ENCODE measurements at places on chromosomes 1 and 21.

GRCh38 chr1:193033610-193034009, 25.6 kb downstream of the UCHL5 start:
- no peak for DNase-seq

DNA sequence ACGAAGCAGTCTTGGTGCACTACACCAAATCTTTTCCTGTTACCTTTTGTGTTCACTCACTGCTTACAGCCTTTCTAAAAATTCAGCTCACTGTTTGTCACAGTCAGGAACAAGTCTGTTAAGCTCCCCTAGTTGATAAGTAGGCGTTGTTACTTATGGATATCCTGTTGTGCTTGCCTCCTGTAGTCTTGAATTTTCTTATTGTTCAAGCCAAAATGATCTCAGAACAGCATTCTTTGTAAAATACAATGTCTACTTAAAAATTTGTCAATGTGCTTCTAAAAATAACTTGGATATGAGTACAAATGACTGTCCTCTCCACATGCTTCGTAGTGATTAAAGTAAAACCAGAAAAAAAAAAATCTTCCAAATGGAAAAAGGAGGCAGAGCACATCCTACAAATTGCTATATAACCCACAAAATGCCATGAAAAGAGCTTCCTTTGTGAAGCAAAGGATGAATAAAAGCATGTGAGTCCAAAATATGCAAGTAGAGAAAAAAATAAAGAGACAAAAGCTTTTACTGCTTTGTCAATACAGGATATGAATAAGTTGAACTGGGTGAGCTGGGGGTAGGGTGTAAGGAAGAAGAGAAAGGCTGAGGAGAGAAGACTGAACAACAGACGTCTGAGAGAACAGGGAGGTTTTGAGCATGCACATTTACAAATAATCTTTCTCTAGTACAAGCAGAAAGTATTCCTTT, 228.9 kb upstream of the ADGRL4 start:
- no peak for DNase-seq

- DNase-seq: no peak
Observed at GRCh38 chr1:46148318-46148717, 15.9 kb upstream of the PIK3R3 start.

DNA sequence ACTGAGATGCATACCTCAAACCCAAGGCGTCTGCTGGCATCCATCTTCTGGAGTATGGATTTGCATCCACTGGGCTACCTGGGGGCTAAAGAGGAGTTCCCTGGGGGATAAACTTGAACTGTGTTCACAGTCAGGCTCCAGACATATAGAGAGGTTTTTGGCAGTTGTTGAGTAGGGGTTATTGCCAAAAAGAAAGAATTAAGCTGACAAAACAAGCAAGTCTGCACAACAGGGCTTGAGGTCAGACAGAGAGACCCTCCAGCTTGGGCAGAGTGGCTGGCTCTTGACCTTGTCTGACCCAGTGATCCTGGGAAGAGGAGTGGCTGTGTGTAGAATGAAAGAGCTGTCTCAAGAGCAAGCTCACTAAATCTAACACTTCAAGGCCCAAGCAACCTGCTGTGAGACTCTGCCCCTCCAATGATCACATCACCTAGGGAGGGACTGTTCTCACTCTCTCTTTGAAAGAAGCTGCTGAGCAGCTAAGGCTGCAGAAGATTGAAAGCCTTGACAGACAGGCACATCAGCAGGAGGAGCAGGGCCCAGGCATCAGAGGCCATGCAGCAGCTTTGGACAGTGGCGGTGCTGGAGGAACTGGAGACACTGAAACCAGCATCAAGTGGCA, 61.5 kb downstream of the SYT2 start:
- DNase-seq: no peak

DNA sequence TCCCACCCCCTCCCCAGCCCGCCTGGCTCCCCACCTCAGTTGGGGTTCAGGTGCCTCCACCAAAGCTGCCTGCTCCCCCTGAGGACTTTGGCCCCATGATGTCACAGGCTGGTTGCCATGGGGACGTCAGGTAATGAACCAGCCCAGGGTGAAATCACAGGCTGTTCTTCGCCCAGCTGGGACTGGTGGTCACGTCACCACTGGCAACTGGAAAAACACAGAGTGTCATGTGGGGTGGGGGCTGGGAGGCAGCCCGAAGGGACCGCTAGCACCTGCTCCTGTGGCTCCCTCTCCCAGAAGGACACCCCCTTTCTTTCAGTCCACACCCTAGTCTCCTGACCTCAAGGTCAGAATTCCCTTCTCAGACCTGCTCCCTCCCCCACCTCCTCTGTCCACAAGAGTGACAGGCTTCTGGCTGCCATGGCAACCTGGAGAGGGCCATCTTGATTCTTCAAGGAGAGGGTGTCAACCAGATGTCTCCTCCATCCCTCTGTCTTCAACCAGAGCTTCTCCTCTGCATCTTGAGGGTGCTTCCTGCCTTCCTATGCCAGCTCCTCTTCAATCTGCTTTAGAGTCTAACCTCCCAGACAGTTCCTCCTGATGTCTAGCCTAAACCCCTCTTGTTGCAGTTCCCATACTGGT, 6.2 kb downstream of the FAM131C start:
- peak; percentile 8 for DNase-seq

- no peak for DNase-seq
Observed at GRCh38 chr1:212838145-212838544, 9.3 kb downstream of the SPATA45 start.

- DNase-seq: no peak
Observed at GRCh38 chr1:206032380-206033140, 8.9 kb upstream of the CTSE start.

DNA sequence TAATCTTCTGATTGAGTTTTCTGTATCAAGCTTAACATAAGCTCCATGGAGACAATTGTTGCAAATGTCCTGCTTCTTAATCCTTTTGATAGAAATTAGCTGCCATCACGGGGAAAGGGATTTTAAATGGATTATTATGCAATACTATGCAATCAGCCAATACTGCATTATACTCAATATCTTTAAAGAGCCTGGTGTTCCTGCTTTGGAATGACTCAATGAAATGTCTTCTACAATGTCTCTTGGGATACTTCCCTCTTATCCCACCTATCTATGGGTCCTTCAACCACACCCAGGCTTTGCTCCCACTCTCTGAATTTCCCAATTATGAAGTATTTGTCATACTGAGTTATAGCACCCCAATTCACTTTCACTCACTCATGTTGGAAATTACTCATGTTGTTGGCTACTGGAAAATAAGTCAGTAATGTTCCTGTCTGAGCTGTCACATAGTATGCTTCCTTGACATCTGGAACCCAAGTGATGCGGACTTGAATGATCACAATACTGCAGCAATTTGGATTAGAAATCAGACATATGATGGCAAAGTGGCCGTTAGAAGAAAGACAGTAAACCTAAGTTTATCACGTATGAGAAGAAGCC, 85.0 kb downstream of the TPR start:
- no peak for DNase-seq

GRCh38 chr21:37855647-37856625, 60.3 kb downstream of the KCNJ6 start:
- no peak for DNase-seq

GRCh38 chr21:40699366-40699765, 147.6 kb downstream of the DSCAM start:
- DNase-seq: no peak

DNA sequence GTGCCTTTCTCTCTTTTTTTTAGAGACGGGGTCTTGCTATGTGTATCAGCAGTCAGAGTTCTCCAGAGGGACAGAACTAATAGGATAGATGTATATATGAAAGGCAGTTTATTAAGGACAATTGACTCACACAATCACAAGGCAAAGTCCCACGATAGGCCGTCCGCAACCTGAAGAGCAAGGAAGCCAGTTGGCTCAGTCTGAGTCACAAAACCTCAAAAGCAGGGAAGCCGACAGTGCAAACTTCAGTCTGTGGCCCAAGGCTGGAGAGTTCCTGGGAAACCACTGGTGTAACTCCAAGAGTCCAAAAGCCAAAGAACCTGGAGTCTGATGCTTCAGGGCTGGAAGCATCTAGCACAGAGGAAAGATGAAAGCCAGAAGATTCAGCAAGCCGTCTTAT, 16.3 kb upstream of the H3-3A start:
- DNase-seq: no peak

DNA sequence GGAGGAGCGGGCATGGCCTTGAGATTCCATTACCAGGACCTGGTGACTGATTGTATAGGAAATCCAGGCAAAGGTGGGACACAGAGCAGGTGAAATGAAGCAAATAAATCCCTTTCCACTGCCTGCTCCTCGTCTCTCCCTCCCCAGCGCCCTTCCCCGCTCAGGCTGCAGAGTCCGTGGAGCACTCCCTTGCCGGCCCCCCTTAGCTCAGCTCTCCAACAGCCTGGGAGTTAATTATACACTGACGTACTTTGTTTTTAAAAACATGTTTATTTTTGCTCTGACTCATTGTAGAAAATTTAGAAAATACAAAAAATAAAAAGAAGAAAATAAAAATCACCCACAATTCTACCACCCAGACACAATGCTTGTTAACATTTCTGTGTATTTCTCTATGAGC, 61.7 kb downstream of the LGR6 start:
- no peak for DNase-seq

DNA sequence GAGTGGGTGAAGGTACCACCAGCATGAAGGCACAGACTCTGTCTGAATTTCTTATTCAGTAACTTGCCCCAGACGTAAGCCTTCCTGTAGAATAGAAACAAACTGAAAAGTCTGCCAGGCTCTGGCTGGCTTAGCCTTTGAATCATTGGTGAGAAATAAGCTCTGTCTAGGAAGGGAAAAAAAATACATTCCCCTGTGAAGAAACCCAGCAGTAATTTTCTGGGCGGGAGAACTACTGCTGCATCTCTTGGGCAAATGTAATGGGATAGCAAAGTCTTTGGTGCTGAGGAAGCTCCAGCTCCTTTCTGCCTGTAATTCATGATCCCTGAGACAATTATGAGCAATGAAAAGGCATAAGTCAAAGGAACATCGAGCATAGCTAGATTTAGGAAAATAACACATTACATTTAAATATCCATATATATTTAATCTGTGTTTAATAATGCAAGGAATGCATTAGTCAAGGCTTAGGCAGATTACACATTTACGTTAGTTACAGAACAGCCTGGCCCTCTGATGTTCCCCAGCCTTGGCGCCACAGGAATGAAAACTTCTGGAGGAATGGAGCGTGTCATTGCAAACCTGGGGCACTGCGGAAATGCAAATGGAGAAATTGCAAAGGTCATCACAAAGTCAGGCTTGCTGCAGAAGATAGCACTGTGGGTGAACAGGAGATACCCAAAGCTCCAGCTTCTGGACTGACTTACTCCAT, 216.3 kb upstream of the CAMK1G start:
- DNase-seq: no peak

GRCh38 chr1:44422161-44422560, 17.1 kb downstream of the RNF220 start:
- DNase-seq: no peak

GRCh38 chr1:51519865-51520699, 1.0 kb upstream of the EPS15 start:
- DNase-seq: no peak

GRCh38 chr1:24317081-24317480, 2.1 kb upstream of the GRHL3 start:
- no peak for DNase-seq

DNA sequence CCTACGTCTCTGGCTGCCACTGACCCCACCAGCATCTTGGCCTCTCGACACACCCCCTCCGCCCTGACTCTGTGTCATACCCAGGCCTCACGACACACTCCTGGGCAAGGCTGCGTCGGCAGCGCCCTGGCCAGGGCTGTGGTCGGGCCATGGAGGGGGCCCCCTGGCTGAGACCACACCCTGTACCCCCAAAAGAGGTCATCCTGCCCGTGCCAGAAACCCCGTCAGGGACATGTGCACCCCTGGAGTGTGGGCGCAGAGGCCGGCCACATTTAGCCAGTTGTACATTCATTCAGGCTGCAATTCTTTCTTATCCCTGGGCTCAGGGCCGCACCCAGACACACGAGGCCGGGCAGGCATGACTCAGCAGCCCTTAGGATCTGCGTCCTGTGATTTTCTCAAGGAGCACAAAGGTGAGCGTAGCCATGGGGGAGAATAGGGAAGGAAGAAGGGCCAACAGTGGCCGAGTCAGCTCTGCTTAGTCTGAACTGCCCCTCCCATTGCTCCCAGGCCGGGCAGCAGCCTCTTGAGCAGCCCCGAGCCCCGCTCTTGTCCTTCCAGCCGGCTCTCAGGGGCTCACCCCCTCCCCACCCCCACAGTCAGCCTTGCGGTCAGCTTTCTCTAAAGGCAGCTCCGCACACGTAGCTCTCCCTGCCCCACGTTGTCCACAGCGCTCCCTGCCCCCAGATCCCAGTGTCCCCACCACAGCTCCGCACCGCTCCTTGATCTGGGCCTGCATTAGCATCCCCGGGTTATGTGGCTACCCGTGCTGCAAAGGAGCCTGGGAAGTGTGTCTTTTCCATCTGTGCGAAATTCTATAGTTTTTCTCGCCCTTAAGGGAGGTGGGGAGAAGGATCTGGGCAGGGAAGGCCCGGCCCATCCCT, 7.9 kb downstream of the CSTB start:
- no peak for DNase-seq

- no peak for DNase-seq
Observed at GRCh38 chr1:53736290-53736689, 2.7 kb downstream of the GLIS1 start.

GRCh38 chr1:170376801-170377385, 155.1 kb upstream of the GORAB start:
- no peak for DNase-seq

DNA sequence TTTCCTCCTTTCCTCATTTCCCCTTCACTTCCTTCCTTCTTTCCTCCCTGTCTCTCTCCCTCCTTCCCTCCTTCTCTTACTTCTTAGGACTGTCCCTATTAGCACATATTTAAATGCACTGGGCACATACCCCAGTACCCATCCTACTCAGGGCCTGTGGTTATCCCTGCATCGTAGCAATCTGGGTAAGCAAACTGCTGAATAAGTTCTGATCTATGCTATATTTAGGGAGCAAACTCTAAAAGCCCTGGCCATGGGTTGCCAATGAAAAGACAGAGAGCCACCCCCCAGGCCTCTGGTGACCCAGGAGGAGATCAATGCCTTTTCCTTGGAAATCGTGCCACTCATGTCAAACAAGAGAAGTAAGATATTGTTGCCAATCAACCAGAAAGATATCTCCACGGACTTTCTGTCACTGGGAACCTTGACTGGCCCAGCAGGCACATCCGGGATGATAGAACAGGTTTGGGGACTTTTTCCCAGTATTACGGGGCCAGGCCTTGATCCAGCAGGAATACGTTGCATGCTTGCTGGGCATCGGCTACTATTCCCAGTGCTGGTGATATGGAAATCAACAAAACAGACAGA, 5.4 kb downstream of the FAM3B start:
- no peak for DNase-seq

DNA sequence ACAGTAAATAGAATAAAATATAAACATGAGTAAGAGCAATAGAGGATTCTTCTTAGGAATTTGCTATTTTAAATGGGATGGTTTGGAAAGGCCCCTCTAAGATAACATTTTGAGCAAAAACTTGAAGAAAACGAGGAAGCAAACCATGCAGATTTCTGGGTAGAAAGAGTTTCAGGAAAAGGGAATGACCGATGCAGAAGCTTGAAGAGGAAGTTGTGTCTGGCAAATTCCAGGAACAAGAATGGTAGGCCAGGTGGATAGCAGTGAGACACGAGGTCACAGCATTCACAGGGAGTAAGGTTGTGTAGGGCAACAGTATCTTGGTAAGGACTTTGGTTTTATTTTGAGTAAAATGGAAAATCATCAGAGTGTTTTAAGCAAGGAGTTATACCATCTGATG, 108.9 kb downstream of the PEX14 start:
- no peak for DNase-seq

Data from activated CD4-positive, alpha-beta T cell treated with anti-CD3 and anti-CD28 coated beads, Interleukin-2, amount 50 U/mL, for 1 hour (primary cell).